ENCODE measurements at places on chromosomes 2 and 18. TPM values are rescaled to one million over a fixed set of nuclear protein-coding genes. Genes with fewer than 3 reads are reported as not detected.

TEKT4 gene
- total RNA-seq = not detected

ANTXR1 gene
- 140 TPM for total RNA-seq

CAPN14 gene
- total RNA-seq = not detected

DSEL gene
- 0.39 TPM for total RNA-seq

FBXO41 gene
- total RNA-seq = 4.4 TPM

REEP1 gene
- total RNA-seq = 1.1 TPM

CACNB4 gene
- 0.15 TPM for total RNA-seq

MC5R gene
- not detected for total RNA-seq

ATP6V1C2 gene
- 0.28 TPM for total RNA-seq

OTOS gene
- total RNA-seq = not detected

RIT2 gene
- not detected for total RNA-seq

SP140 gene
- not detected for total RNA-seq

ACADL gene
- 0.07 TPM for total RNA-seq

CMPK2 gene
- 1.3 TPM for total RNA-seq

HOXD13 gene
- 0.29 TPM for total RNA-seq

SPOPL gene
- total RNA-seq = 5.9 TPM

UGT1A10 gene
- 0.49 TPM for total RNA-seq

IL1RL2 gene
- not detected for total RNA-seq

FAM124B gene
- not detected for total RNA-seq

UGT1A4 gene
- total RNA-seq = not detected

CD207 gene
- total RNA-seq = not detected

PLGLB1 gene
- total RNA-seq = 0.30 TPM

STARD6 gene
- total RNA-seq = not detected

STK11IP gene
- total RNA-seq = 16.5 TPM

COL6A3 gene
- total RNA-seq = 0.14 TPM

DYNAP gene
- not detected for total RNA-seq

FBLN7 gene
- total RNA-seq = 0.37 TPM

EN1 gene
- 0.87 TPM for total RNA-seq

CTDSP1 gene
- total RNA-seq = 54.7 TPM

SIGLEC15 gene
- not detected for total RNA-seq

EML6 gene
- total RNA-seq = 1.2 TPM

TXNDC2 gene
- total RNA-seq = 0.08 TPM

All from A549 treated with GW870086 at 1 μM for 4 hours (cell line).